Lower leg skin (tissue), 4 donors: ENCODE measurements at places on chromosomes 5 and 9.
A peak's percentile ranks its signal among the peaks of the same experiment; 100 is the strongest.

- no peak for DNase-seq
Observed at GRCh38 chr9:117926031-117926658, 221.9 kb downstream of the TLR4 start.

GRCh38 chr9:87405677-87406542, 91.8 kb upstream of the DAPK1 start:
- DNase-seq: peak; percentile 87

DNA sequence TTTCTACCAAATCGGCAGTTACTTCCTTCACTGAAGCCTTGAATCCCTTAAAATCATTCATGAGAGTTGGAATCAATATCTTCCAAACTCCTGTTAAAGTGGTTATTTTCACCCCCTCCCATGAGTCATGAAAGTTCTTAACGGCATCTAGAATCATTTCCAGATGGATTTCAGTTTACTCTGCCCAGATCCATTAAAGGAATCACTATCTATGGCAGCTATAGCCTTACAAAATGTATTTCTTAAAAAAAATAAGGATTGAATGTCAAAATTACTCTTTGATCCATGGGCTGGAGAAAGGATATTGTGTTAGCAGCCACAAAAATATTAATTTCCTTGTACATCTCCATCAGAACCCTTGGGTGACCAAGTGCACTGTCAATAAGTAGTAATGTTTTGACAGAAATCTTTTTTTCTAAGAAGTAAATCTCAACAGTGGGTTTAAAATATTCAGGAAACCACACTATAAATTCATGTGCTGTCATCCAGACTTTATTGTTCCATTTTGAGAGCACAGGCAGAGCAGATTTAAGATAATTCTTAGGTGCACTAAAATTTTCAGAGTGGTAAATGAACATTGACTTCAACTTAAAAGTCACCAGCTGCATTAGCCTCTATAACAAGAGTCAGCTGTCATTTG, 767.7 kb downstream of the DTWD2 start:
- DNase-seq: no peak

GRCh38 chr5:14452685-14453454, 128.7 kb upstream of the OTULINL start:
- no peak for DNase-seq

DNA sequence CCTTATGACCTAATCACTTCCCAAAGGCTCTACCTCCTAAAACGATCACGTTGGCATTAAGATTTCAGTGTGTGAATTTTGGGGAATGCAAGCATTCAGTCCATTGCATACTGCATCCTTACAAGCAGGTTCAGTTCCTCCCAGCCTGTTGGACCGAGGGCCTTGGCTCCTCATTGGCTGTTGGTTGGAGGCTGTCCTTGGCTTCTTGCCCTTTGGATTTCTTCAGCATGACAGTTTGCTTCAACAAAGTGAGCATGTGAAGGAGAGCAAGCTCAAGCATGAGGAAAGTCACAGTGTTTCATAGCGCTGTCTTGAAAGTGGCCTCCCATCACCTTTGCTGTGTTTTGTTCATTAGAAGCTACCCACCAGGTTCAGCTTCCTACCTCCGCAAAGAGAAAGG, 109.5 kb downstream of the GADD45G start:
- peak; percentile 26 for DNase-seq

GRCh38 chr9:2838371-2839000, 5.4 kb downstream of the PUM3 start:
- DNase-seq: no peak

DNA sequence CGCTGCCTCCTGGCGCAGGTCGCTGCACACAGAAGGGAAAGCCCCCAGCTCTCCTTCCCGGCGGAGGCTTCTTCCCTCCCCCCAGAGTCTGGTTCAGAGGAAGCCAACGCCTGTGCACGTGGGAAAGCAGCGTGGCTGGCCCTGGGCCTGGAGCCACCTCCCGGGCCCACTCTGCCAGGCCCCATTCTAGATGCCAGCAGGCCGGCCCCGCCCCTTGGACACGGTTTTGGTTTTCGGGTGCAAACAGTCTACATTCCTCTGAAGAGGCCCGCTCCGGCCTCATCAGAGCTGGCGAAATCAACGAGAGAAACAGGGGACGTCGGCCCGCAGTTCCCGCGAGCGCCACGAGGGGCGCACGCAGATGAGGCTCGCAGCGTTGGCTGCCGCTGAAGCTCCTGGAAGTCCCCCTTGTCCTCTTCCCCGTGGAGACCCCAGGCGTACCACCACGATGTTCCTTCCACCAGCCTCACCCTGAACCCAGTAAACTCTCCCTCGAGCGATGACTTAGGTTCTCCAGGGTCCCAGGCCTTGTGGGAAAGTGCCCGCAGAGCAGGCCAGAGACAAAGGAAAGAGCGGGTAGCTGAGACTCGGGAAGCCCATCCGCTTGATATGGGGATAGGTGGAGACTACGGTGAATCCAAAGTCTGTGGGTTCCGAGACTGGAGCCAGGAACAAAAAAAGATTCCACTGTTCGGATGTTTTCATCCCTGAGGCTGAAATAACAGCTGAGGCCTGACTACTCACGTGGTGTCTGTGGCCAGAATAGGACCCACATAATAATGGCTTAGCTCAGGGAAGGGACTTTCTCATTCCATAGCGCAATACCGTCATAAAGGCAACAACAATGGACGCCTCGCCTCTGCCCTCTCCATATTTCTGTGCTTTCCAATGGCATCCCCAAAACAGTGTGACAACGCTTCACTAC, 64.2 kb downstream of the KLF4 start:
- peak; percentile 90 for DNase-seq

- no peak for DNase-seq
Observed at GRCh38 chr9:89006267-89006666, 15.0 kb downstream of the S1PR3 start.

GRCh38 chr5:147558826-147559225, 49.0 kb upstream of the DPYSL3 start:
- peak; percentile 30 for DNase-seq
